CD4-positive, alpha-beta T cell treated with Interferon alpha-2 for 1 hour (primary cell): ENCODE measurements at places on chromosomes 12 and 14.

GRCh38 chr14:105508069-105508468 lies 17.0 kb downstream of the TEDC1 start:
- no peak for DNase-seq

DNA sequence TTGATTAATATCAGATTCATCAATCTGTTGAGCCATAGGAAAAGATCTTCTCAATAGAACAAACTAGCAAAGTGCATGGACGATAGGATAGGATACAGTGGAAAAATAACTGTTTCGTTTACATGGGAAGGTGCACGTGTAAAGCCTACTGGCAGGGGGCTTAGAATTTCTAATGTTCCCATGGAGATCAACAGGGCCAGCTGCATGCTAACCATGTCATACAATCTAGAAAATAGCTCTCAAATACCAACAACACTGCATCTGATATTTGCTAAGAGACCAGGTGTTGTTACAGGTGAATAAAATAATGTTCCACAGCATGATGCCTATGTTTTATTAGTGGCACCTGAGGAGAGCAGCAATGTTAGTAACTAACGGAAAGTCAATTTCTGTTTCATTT lies 72.5 kb downstream of the ACSS3 start:
- DNase-seq, result no peak

DNA sequence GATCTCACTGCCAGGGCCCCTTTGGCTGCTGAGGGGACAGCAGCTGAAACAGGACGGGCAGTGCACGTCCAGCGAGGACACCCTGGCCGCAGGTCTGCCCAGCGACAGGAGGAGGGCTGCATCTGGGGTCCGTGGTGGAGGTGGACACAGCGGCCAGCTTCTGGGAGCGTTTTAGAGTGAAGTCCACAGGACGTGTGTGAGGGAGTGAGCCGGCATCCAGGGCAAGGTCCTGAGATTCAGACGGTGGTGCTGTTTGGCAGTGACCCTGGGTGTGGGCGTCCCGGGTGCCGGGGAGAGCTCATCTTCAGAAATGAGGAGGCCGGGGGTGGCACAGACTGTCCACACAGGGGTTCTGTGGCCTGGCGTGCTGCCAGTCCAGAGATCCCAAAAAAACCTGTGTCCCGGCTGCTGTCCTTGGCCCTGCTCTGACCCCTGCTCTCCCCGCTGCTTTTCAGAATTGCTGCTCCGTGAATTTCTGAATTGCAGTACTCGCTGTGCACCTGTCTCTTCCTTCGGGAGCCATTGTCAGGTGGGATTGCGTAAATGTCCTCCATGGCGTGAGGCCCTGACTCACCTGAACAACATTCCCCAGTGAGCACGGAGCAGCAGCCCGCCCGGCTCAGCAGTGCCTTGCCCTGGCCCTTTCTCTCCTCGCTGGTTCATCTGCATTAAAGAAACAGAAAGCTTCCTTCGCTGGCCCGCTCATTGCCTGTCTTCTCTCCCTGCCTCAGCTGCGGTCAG lies 183.5 kb upstream of the C14orf180 start:
- DNase-seq, result no peak

DNA sequence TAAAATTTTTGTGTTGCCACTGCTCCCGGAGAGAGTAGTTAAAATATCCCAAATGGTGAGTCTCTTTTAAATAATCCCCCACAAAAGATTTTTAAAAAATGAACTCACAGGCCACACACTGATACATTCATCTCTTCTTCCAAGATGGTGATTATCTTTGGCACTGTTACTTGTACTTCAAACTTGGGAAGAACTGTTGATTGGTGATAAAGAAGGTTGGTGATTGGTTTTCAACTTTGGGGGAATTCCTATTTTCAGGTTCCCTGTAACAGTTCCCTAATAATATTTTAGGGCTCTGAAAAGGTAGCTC lies 6.6 kb downstream of the A2M start:
- no peak for DNase-seq

- DNase-seq, result no peak
Measured at GRCh38 chr14:67483579-67484285, 4.8 kb downstream of the TMEM229B start.

GRCh38 chr12:14216405-14217294 lies 148.8 kb upstream of the ATF7IP start:
- peak; percentile 57 for DNase-seq
